ENCODE measurements at places on chromosomes 13 and 19.

DNA sequence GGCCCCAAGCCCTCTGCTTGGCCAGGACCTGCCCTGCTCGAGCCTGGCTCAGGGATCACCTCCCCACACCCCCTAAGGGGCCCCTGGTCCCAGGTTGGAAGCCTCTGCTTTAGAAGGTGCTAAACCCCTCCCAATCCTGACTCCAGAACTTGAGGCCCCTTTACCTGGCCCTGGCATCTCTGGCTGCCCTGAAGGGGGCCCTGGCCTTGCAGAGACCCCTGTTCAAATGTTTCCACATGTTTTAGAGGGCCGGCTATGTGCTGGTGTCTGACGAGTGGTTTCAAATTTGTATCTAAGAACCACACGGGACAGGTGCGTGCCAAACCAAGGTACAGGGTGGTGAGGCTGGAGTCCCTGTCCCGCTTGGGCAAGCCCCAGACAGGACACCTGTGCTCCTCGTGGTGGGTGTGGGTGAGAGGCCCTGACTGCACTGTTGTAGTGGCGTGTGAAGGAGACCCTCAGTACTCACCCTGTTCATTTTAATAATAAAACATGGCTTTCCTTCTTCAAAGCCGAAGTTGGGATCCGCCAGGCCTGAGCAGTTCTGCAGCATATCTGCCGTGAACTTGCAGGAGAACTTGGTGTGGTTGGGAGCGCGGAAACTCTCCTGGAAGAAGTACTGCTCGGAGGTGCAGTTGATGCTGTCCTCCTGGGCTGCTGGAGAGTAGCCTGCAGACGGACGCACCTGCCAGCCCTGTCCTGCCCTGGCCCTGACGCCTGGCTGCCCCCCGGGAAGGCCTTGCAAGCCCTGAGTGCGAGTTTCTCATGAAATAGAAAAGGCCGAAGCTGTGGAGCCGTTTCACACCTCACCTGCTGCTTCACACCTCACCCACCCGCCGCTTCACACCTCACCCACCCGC, 5.4 kb downstream of the ATP4B start:
- no peak for DNase-seq

DNA sequence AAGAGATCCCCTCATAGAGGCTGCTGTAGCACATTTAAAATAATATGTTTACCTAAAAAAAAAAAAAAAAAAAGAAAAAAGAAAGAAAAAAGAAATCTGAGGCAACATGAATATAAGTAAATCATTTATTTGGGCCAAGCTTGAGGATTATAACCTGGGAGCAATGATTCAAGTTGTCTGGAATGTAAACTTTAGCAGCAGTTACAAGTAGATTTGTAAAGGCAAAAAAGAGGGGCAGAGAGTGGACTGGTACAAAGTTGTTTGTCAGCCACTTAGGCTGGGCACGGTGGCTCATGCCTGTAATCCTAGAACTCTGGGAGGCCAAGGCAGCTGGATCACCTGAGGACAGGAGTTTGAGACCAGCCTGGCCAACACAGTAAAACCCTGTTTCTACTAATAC, 11.3 kb downstream of the ZNF43 start:
- no peak for DNase-seq

GRCh38 chr13:111511805-111512504, 191.5 kb downstream of the TEX29 start:
- DNase-seq = no peak

GRCh38 chr19:13652810-13653590, 111.3 kb upstream of the MRI1 start:
- DNase-seq = no peak

GRCh38 chr13:51419001-51419636, 33.7 kb downstream of the INTS6 start:
- DNase-seq = no peak

DNA sequence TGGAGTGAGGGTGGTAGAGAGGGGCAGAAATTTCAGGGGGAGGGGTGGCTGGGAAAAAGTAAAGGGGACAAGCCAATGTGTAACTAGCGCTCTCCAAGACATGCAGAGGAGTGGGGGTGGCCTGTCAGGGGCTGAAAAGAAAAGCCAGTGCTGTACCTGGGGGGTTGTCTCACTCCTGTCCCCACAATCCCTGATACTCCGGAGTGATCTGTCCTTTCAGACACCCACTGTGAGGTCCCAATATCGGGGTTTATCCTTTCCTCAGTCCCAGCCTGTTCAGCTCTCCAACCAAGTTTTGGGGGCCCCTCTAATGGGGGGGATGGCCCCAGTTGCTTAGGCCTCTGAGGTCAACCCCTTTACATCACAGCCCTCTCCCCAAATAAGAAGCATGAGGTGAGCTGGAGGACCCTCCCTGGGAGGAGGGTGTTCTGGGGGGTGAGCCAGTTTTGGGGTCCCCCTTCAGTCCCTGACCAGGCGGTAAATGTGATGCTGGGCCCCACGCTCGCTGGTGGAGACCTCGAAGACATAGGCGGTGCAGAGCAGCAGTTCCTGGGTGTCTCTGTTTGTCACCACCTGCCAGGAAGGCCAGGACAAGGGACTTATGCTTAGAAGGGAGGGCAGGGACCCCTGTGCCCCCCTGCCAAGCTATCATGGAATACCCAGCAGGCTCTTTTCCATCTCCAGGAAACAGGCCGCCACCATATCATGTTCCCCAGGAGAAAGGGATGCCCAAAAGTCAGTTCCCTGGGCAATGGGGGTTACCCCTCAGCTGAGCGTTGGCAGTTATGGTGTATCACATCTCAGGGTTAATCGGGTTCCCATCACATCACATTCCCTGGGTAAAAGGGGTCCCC, 5.9 kb downstream of the CD37 start:
- DNase-seq = no peak

DNA sequence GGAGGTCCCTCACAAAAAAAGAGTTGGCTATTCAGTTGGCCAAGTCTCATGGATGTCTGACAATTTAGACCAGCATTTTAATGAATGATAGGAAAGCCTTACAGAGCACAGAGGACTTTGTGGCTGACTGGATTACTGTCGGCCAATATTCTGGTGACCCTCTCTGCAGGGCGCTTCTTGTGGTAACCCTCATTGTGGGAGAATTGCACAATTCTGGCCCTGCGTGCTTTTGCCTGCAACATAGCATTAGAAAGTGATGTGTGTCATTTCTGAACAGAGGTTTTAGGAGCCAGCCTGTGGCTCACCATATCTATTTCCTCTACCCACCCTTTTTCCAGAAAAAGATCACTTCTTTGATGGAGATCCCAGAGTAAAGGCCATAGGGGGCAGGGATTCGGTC, 71.4 kb downstream of the EFNB2 start:
- DNase-seq = no peak

GRCh38 chr13:85303630-85304029, 495.6 kb downstream of the SLITRK6 start:
- DNase-seq = no peak

GRCh38 chr19:3565139-3565538, 7.6 kb upstream of the HMG20B start:
- DNase-seq = no peak

DNA sequence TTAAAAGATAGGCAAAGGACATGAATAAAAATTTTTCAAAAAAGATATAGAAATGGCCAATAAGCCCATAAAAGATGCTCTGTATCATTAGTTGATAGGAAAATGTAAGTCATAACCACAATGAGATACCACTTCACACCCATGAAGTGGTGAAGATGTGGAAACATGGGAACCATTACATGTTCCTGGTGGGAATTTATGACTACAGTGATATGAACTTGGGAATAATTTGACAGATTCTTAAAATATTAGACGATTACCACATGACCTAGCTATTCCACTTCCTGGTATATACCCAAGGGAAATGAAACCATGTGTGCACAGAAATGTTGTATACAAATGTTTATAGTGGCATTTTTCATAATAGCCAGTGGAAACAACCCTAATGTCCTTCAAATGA, 232.2 kb downstream of the GGACT start:
- DNase-seq = no peak

DNA sequence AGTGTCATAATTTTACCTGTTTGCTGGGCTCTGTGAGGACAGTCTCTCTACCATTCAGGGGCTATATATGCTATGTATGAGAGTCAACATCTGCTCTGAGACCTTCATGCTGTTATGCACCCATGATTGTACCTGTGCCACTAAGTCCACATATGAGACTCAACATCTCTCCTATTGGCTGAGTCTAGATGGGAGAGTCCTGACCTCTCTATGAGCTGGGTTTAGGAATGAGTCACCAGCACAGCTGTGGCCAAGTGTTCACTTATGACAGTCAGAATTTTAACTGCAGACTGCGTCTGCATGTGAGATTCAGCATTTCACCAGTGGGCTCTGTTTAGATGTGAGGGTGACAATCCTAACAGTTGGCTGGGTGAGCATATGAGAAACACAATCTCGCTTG, 49.5 kb downstream of the ZNF729 start:
- DNase-seq = no peak

DNA sequence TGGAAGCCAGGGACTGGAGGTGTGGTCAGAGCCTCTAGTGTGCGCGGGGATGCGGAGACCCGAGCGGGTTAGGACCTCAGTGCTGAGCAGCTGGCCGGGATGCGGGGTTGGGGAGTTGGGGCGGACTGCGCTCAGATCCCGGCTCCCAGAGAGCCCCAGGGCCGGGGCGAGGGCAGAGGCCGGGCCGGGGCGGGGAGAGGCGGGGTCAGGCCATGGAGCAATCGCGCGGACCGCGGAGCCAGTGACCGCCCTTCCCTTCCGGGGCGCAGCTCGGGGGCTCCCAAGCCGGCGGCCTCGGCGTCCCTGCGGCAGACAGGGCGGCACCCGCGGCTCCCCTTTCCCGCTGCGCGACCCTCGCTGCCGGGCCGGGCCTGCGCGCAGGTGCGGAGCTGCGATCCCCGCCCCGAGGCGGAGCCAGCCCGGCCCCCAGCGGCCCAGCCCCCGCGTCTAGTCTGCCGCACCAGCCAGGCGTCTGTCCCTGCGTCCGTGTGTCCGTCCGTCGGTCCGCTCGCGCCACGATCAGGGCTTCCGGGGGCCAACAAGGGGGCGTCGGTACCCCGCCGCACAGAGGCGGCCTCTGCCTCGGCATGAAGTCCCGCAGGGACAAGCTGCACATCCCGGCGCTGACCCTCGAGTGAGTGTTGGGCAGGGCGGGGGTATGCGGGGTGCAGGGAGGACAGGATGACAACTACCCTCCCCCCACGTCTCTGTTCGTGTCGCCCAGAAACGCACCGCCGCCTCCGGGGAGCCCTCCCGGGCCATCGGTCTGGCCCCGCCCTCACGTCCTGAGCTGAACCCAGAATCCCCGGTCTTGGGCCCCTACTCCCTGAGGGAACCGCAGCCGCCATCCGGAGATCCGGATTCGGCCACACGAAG, 12.4 kb downstream of the MAST3 start:
- DNase-seq = no peak

GRCh38 chr19:3343619-3344502, 22.5 kb upstream of the NFIC start:
- DNase-seq = peak; percentile 54

- no peak for DNase-seq
Measured at GRCh38 chr19:43332058-43332922, 21.2 kb upstream of the CD177 start.

- DNase-seq = no peak
Measured at GRCh38 chr19:3782903-3783302, 3.3 kb downstream of the MATK start.

DNA sequence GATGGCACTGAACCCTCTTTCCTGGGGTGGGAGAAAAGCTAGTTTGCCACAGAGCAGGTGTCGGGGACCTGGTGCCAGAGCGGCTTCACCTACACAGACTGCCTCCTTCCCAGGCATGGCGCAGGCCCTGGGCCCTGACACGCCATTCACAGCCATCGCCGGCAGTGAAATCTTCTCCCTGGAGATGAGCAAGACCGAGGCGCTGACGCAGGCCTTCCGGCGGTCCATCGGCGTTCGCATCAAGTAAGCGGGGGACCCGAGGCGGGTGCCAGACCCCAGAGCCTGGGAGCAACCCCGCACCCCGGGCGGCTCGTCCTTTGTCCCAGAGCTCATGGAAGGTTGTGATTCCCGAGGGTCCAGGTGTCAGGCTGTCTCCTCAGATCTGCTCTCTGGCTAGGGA, 10.0 kb downstream of the LHB start:
- DNase-seq = no peak

- no peak for DNase-seq
Measured at GRCh38 chr13:71785361-71785760, 81.6 kb downstream of the DACH1 start.

- no peak for DNase-seq
Measured at GRCh38 chr13:98364179-98364578, 187.1 kb upstream of the RNF113B start.

GRCh38 chr19:4606921-4607678, 32.2 kb upstream of the TNFAIP8L1 start:
- no peak for DNase-seq

GRCh38 chr13:60627071-60627686, 230.2 kb downstream of the TDRD3 start:
- no peak for DNase-seq

GRCh38 chr13:55345224-55345623, 1795.5 kb upstream of the PRR20A start:
- no peak for DNase-seq

- DNase-seq = no peak
Measured at GRCh38 chr13:79684371-79684770, 203.4 kb downstream of the NDFIP2 start.

Data from stimulated activated CD4-positive, alpha-beta T cell treated with anti-CD3 and anti-CD28 coated beads, Interleukin-1b, Interleukin-23, amount 100 ng/mL, for 48 hours (primary cell).